ENCODE measurements at places on chromosomes 7 and 10.

GRCh38 chr7:142788303-142789289 is 17.8 kb downstream of the PRSS2 start:
- no peak for DNase-seq

DNA sequence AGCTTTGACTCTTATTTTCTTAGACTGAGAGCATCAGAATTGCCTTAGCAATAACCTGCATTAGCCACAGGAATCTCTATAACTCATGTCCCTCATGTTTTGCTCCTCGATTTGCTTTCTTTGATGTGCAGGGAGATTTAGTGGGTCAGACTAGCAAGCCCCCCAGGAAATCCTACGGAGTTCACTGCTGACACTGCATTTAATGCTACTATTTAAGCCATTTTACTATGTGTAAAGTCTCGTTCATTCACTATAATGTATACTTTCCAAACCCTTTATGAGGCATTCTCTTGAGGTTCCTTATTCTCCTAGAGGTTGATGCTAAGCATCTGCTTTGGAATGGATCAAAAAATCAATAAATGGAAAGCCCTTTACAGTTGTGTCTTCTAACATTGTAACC is 28.4 kb downstream of the DYNC1I1 start:
- DNase-seq = no peak

DNA sequence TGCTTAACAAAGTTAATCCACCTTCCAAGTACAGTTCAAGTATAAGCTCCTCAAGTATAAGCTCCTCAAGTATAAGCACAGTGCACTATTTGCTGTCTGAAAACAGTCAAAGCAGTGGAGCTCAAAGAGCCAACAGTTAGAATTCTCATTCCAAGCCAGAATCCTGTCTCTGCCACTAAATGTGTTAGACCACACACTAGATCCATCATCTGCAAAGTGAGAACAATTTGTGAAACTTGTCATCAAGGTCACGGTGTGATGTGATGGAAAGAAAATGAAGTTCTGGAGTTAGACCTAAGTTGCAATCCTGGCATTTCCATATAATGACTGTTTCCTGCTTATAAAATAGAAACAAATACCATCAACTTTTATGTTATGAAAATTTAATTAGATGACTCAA is 602.5 kb downstream of the TNS3 start:
- DNase-seq = no peak

GRCh38 chr10:116687633-116688032 is 54.7 kb downstream of the HSPA12A start:
- no peak for DNase-seq

GRCh38 chr10:44993226-44993921 is 7.3 kb upstream of the ZNF22 start:
- no peak for DNase-seq
